ENCODE measurements at places on chromosomes 2 and 18.

GRCh38 chr18:13570856-13571495 lies 155.4 kb downstream of the FAM210A start:
- DNase-seq = no peak

DNA sequence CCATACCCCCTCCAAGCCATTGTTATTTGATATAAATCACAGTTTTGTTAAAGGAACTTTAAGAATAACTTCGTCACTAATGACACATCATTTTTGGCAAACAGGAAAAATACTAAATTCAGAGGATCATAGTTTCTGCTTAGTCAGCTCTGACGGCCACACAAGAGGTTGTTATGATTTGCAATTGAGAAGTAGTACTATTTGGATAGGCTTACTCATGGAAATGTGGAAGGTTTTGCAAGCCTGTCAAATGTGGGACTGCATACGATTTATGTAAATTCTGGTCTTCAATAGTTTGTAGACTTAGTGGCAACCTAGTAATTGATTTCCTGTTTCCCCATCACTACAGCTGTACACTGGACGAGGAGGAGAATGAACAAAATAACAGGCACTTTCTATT lies 108.1 kb downstream of the ARHGEF33 start:
- no peak for DNase-seq

- peak; percentile 72 for DNase-seq
Measured at GRCh38 chr2:208584378-208584985, 177.9 kb downstream of the PTH2R start.

DNA sequence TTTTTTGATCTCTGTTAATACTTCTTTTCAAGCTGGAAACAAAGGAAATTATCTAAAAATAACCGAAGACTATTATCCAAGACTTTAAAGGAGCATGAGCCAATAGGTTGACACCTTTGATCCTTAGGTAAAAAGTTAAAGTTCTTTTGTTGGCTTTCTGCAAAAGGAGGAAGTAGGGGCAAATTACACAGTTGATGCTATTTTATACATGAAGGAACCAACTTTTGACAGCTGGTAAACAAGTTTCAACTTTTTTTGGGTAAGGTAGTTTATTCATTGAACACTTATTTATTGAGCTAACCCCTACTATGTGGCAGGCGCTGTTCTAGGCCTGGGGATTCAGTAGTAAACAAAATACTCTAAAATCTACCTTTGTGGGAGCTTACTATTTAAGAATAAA lies 66.6 kb upstream of the ZEB2 start:
- no peak for DNase-seq

GRCh38 chr18:40061086-40061485 lies 1893.9 kb upstream of the PIK3C3 start:
- no peak for DNase-seq

- peak; percentile 56 for DNase-seq
Measured at GRCh38 chr2:119523952-119524694, at the start of gene SCTR. Gene SCTR (minus strand): TSS chr2:119524483. CDS start chr2:119524226, 257 bp downstream.

DNA sequence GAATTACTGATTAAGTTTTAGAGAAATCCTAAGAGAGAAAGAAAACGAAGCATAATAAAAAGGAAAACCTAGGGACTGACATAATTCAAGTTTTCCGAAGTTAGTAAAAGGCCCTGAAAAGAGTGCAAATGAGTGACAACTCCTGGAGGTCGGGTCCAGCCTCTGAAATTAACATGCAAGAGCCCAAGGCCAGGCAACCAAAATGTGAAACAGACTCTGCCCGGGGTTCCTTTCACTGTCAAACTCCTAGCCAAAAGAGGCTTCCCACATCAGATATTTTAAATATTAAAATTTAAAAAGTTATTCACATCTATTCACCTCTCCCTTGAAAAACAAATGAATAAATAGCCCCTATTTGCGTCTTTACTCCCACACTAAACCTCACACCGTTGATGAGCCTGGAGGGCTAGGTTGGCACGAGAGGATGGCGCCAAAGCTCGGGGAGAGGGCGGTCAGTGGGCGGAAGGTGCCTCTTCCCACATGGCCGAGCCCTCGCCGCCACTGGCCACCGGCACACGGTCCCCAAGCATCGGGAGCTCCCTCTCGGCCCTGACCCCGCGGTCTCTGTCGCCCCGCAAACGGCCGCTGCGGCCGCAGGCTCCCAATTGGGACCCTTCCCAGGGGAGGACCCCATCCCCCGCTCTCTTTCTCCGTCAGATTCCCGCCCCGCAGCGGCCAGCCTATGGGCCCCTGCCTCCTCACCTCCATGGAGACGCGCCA lies 630 bp downstream of the PPM1G start:
- DNase-seq = no peak

- peak; percentile 66 for DNase-seq
Measured at GRCh38 chr18:40577239-40577980, 1377.6 kb upstream of the PIK3C3 start.

DNA sequence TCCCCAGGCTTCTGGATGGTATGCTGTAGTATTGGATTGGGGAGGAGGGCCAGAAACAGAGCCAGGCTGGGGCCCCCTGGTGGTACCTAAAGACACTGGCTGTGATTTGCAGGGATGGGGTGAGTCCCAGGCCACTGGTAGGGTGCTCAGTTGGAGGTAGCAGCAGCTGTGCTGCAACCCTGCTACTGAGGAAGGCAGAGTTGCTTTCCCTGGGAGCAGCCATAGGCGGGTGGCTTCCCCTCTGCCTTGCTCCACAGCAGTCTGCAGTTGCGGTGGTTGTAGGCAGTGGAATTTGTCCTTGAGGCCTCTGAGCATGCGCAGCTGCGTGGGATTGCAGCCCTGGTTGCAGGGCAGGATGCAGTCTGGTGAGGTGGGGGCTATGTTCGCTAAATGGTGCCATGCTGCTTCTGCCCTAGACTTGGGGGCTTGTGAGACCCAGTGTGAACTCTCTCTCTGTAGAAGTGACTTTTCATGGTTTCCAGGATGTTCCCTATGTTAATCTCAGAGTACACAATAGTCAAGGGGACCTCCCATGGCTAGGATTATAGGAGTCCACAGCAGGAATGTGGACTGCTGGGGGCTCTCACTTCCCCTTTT lies 443.5 kb downstream of the XIRP2 start:
- DNase-seq = peak; percentile 34

GRCh38 chr2:181471783-181472182 lies 14.6 kb downstream of the ITGA4 start:
- DNase-seq = no peak

DNA sequence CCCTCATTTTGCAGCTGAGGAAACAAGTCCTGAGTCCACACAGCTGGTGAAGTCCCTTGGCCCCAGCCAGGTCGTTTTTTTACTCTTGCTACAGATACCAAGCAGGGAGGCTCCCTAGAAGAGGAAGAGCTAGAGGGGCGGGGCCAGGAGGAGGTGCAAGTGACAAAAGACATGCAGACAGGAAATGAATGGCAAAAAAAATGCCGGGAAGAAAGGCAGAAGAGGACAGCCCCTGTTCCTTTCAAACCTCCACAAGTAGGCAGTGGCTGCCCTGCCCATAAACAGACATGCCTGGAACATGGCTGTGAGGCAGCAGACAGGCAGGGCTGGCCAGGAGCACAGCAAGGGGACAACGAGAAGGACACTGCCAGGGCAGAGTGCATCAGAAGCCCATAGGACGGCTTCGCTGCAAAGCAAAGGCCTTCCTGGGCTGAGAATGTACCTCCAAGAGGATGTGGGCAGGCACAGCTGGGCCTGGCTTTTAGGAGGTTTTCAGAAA lies 108.7 kb downstream of the ZBTB7C start:
- DNase-seq = peak; percentile 3

DNA sequence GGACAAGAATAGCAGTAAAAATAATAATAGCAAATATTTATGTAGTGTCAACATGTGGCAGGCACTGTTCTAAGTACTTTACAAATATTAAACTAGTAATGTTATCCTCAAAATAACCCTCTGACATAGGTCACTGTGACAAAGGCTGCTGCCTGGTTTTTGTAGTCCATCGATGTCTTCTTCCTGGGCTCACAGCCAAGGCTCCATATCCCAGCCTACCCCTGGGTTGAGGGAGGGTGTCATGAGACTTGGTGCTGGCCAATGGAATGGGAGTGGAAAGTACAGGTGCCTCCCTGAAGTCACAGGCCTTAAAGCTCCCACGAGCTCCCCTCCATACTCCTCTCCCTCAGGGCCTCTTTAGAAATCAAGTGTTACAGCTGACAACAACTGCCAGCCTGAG lies 159.3 kb downstream of the CYRIA start:
- DNase-seq = no peak

Data from retina (tissue), 1 donor.